Activated naive CD4-positive, alpha-beta T cell treated with anti-CD3 and anti-CD28 coated beads, Interleukin-2, amount 50 U/mL, for 72 hours (primary cell): ENCODE measurements at places on chromosomes 1 and 21.

- DNase-seq = no peak
Observed at GRCh38 chr1:229203030-229203751, 67.7 kb upstream of the RAB4A start.

DNA sequence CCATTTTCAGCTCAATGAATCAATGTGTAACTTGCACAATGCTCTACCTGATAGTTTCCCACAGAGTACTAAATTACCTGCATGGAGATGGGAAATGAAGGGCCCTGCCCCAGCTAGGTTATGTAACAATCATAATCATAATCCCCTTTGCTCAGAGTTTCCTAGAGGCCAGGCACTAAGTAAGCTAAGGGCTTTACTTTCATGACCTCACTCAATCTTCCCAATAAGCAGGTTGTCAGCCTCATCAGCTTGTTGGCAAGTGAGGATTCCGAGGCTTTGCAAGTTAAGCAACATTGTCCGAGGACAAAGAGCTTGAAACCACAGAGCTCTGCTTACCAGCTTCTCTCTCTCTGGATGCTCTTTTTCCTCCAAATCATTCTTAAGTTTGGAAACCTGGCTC lies 64.1 kb upstream of the NTPCR start:
- DNase-seq = no peak

GRCh38 chr1:25065795-25066238 lies 135.7 kb upstream of the RUNX3 start:
- DNase-seq = no peak

DNA sequence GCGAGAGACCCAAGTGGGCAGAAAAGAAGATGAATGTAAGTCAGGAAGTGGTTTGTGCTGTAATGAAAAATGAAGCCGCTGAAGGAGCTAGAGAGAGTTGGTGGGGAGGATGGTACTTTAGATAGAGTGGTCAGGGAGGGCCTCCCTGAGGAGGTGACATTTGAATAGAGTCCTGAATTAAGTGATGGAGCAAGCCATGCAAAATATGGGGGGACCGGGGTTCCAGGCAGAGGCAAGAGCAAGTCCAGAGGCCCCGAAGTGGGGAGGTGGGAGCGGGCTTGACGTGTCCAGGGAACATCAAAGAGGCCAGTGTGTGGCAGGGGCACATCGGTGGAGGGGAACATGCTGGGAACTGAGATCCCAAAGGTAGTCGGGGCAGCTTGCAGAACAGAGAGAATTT lies 43.1 kb downstream of the OPRD1 start:
- DNase-seq = no peak

- no peak for DNase-seq
Observed at GRCh38 chr1:164586591-164586990, 27.6 kb downstream of the PBX1 start.
